ENCODE measurements at places on chromosomes 4 and X.

GRCh38 chr4:48498895-48499294 lies 8.8 kb downstream of the ZAR1 start:
- DNase-seq, result no peak

GRCh38 chr4:8338351-8338961 lies 68.9 kb downstream of the HTRA3 start:
- DNase-seq, result no peak

DNA sequence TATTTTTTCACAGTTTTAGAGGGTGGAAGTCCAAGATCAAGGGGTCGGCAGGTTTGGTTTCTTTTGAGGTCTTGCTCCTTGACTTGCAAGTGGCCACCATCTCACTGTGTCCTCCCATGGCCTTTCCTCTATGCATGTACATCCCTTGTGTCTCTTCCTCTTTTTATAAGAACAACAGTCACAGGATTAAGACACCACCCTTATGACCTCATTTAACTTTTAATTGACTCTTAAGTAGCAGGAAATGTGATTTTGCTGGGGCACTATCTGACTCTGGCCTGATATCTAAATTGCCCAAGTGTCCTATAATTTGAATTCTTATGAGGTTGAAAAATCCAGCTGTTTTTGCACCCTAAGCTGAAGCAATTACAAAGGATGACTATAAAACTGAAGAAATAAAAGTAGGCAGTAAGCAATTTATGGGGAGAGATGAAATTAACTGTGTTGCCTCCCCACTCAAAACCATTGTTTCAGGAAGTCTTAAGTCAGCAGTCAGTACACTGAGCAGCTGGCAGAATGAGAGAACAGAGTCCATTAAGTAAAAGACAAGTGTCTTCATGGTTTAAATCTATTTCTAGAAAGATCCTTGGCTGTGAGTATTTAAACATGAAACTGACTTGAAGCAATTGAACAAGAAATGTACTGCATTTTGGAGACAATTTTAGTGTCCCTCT lies 601.3 kb downstream of the SPRY1 start:
- DNase-seq, result no peak

DNA sequence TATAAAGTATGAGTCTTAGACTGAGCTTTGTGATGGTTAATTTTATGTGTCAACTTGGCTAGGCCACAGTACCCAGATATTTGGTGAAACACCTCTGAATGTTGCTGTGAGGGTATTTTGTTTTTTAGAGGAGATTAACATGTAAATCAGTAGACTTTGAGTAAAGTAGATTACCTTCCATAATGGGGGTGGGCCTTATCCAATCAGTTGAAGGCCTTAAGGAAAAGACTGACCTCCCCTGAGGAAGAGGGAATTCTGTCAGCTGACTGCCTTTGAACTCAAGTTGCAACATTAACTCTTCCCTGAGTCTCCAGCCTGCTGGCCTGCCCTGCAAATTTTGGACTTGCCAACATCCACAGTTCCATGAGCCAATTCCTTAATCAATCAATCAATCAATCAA lies 66.0 kb downstream of the PLAC1 start:
- no peak for DNase-seq

GRCh38 chr4:47662975-47663374 lies 174.9 kb downstream of the CORIN start:
- DNase-seq, result no peak

GRCh38 chr4:114272226-114272625 lies 292.8 kb upstream of the ARSJ start:
- no peak for DNase-seq

GRCh38 chr4:835148-836002 lies 9.4 kb upstream of the CPLX1 start:
- no peak for DNase-seq

DNA sequence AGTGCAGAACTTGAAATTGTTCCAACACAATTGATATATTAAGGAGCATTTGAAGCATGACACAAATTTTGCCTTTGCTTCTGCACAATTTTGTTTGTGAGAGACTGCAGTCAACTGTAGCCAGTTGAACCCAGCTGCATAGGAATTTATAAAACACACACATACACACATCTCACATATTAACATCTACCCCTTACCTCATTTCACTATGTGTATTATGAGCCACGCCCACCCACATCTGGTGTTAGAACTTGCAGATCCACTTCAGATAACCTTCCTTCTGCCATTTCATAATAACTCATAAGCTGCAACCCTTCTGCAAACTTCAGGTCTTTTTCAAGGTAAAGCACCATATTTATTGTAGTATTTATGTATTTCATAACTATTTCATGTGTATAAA lies 188.1 kb upstream of the WDFY3 start:
- DNase-seq, result no peak

DNA sequence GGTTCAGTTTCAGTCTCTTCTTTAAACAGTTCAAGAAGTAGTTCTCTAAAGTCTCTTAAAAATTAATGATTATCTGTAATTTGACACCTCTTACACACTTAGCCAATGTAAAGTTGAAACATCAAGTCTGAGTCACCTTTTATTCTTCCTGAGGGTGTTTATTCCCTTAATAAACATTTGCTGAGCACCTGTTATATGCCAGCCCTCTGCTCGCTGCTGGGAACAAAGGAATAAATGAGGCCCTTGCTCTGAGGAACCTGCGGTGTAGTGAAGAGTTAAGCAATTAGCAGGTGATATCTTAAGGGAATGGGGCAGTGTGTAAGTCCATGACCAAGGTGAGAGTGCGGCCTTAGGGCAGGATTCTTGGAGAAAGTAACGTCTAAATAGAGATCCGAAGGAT lies 5.2 kb upstream of the NDNF start:
- no peak for DNase-seq

DNA sequence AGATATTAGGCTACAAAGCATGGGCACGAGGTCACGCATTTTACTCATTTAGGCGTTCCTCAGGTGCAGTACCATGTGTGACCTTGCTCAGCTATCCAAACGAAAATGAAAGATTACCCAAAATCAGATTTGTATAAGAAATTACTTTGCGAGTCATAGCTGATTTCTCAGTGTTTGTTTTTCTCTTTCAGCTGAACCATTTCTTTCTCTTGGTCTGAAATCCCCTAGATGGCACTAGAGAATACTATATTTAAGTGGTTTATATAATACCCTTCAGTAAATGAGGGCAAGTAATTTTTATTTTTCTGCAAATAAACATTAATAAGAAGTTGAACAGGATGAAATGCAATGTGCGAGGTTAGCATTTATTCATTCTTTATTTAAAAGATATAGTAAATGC lies 496.6 kb downstream of the STIM2 start:
- peak; percentile 47 for DNase-seq

- peak; percentile 93 for DNase-seq
Observed at GRCh38 chr4:47485047-47485692, at the start of gene ATP10D. ATP10D (plus strand) TSS chr4:47485275; CDS start chr4:47512541, 27,266 bp downstream.

DNA sequence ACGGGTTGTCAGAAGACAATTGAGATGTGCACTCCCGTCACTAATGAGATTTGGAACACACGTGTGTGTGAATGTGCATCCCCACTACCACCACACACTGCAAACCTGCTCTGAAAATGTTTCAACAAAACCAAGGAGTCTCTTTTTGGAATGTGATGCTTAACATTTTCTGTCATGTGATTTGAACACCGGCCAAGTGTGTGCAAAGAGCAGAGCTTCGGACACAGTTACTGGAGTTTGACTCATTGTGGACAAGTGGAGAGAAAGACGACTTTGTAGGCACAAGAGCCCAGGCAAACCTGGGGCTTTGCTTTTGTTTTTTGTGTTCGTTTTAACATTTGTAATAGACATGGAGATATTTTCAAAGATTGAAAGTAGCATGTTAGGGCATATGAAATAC lies 49.2 kb downstream of the CCKAR start:
- no peak for DNase-seq

DNA sequence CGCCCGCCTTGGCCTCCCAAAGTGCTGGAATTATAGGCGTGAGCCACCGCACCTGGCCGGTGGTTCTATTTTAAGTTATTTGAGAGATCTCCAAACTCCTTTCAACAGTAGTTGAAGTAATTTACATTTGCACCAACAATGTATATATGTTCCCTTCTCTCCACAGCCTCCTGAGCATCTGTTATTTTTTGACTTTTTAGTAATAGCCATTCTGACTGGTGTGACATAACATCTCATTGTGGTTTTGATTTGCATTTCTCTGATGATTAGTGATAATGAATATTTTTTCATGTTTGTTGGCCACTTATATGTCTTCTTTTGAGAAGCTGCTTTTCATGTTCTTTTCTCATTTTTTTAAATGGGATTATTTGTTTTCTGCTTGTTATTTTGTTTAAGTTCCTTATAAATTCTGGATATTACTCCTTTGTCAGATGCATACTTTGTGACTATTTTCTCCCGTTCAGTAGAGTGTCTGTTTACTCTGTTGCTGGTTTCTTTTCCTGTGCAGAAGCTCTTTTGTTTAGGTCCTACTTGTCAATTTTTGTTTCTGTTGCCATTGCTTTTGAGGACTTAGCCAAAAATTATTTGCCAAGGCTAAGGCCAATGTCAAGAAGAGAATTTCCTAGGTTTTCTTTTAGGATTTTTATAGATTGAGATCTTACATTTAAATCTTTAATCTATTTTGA lies 213.2 kb downstream of the ARHGAP24 start:
- DNase-seq, result no peak

DNA sequence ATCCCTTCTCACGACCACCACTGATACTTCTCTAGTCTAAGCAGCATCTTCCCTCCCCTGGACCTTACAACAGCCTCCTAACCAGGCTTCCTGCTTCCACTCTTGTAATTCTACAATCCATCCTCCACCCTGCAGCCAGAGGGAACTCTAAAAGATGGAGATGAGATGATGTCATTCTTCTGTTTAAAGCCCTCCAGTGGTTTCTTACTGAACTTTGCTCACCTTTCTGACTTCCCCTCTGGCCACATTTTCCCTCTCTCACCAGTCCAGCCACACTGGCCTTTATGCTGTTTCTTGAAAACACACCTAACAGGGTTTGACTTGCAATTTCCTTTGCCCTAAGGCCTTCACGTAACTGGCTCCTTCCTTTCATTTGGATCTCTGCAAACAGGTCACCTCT lies 191.4 kb upstream of the NHS start:
- DNase-seq, result no peak

DNA sequence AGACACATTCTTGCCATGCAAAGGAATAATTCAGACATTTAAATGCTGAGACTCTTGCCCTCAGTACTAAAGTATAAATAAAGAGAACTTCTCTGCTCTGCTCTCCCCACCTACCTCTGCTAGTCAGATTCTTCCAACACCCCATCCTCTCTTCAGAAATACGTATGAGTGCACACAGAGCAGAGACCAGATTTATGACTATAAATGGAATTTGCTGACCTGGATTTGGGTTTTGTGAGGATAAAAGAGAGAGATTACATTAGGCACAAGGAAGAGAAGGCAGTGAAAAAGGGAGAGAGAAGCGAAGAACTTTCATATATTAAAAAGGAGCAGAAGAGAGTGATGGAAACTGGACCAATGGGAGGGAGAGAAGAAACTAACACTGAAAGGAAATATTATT lies 87.6 kb upstream of the EXOC1L start:
- no peak for DNase-seq

- no peak for DNase-seq
Observed at GRCh38 chr4:30718641-30719453, 1.3 kb upstream of the PCDH7 start.

DNA sequence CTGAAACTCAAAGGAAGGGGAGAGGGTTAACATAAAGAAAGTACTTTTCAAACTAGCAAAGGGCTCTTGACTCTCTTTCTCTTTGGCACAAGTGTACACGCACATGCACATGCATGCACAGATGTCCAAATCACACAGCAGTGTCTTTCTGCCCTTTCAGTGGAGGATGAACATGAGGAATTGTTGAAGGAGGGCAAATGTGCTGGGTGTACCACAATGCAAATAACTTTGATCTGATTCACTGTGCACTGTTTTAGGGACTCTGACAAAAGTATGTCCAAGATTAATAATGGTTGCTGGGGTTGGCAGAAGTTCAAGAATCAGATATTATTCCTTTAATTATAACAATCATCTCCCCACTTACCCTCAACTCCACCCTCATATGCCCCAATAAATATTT lies 93.8 kb downstream of the GPC4 start:
- no peak for DNase-seq

GRCh38 chrX:49157194-49157593 lies 5.4 kb upstream of the MAGIX start:
- no peak for DNase-seq

- no peak for DNase-seq
Observed at GRCh38 chr4:142824368-142824767, 21.7 kb downstream of the INPP4B start.

DNA sequence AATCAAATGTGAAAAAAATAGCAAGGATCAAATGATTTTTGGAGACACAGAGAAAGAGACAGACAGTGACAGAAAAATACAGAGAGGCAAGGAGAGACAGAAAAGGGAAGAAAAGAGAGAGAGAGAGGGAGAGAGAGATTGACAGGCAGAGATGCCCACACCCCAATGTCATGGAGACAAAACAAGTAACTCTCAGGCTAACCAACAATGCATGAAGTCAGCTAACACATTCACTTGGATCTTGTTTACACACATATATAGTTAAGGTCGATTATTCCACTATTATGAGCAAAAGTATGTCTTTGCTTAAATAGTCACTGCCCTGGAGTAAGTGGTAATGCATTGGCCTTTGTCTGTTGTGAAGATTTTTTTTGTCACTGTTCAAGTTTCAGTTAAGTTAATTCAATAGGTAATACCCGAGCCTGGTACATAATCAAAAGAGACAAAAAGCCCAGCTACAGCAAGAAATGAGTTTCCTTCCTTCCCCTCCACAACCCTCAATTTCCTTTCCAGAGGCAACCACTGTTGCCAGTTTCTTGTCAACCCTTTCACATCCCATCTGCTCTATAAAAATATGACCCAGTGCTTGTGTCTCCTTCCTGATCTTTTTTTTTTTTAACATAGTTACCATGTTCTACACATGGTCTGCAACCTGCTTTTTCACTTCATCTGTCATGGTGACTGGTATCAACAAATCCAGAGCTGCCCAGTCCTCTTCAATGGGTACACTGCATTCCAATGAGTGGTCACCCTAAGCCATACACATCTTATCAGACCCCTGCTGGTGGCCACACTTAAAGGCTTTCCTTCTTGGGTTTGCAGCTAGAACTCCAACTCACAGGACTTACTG lies 52.1 kb downstream of the PROM1 start:
- no peak for DNase-seq

- no peak for DNase-seq
Observed at GRCh38 chr4:71126719-71127118, 133.3 kb downstream of the DCK start.

DNA sequence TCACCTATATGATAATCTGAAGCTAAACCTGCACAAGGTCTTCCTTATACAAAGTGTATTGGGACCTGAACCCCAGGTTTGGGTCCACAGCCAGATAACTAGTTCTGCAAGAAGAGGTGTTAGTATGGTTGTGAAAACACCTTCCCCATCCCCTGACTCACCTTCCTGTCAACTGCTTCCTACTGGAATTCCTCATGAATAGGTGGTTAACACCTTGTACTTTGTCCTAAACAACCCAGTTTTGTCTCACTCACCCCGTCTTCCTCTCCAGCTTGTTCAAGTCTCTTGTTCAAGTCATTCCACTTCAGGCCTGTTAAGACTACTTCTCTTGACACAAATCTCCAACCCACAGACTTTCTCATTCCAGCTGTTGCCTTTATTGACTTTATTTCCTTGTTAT lies 45.5 kb downstream of the CCNG2 start:
- no peak for DNase-seq

- DNase-seq, result peak; percentile 56
Observed at GRCh38 chrX:18390941-18391538, 34.4 kb upstream of the CDKL5 start.

GRCh38 chrX:80014141-80014940 lies at the start of gene TBX22:
TBX22 (plus strand) TSS chrX:80014753; CDS start chrX:80022270, 7,517 bp downstream.
- no peak for DNase-seq

GRCh38 chr4:35604252-35604651 lies 640.1 kb downstream of the ARAP2 start:
- DNase-seq, result no peak
